ENCODE measurements at places on chromosomes 1 and 21. TPM values are rescaled to one million over a fixed set of nuclear protein-coding genes. Genes with fewer than 3 reads are reported as not detected.

- DNase-seq, result no peak
Observed at GRCh38 chr1:3022511-3022973, 1.3 kb downstream of the ACTRT2 start.

DNA sequence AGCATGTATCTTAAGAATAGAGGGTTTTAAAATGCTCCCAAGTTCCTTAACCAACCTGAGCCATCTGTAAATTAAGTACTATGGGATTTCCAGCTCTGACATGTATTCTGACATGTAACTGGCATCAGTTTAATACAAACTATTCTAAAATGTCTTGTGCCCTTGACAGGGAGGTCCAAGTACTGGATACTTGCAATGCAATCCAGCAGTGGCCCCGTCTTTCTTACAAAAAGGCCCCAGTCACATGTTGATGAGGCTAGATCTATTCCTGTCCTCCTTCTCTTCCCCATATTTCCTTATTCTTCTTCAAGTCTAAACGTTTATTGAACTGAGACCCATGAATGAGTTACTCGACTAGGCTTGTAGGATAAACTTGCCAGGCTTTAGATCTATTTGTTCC lies 46.4 kb downstream of the MRPL39 start:
- DNase-seq, result no peak

The OR2T29 gene
- not detected for polyA plus RNA-seq

The AZIN2 gene
- 8.8 TPM for polyA plus RNA-seq

DNA sequence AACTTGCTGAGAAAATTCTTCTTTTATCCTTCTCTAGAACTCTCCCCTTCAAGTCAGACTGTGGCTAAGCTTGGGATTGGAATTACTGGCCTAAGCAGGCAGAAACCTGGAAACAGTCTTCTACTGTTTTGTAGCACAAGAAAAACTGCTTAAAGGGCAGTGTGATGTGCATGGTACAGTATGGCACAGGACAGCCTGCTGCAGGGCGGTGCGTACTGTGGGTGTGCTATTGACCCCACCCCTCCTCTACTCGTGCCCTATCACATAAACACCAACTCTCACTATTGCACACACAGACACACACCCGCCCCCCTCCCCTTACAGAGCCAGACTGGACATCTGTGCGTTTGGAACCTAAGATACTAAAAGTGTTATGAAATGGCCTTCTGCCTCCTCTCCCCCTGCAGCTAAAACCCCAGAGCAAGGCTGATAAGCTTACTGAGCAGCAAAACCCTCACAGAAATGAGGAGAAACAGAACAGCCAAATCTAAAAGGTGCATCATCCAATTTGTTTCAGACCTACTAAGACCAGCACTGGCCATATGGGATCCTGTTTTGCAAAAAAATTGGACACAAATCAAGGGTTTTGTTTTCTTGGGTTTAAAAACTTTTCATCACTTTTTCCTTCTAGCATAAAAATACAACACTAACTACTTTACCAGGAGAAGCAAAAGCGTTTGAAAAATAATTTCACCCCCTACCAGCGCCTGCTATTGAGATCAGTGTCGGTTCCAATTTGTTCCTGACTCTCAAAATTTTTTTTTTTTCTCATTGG lies 355.8 kb upstream of the LYPLAL1 start:
- no peak for DNase-seq

The MRPL37 gene
- polyA plus RNA-seq, result 81.0 TPM

DNA sequence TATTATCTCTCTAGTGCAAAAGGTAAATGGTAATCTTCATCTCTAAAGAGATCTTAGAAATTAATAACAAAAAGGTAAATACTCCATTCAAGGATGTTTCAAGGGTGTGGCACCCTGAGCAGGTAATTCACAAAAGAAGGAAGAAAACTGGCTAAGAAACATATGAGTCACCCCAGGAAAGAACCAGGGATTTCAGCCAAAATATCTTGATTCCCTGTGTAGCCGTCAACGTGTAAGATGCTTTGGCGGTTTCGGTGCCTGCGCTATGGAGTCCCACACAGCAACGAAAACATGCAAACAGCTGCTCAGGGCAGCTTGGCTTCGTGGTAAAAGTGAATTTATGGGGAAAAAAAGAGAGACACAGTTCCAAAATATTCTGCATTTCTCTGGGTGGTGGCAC lies 3.7 kb downstream of the ITGB2 start:
- DNase-seq, result no peak

DNA sequence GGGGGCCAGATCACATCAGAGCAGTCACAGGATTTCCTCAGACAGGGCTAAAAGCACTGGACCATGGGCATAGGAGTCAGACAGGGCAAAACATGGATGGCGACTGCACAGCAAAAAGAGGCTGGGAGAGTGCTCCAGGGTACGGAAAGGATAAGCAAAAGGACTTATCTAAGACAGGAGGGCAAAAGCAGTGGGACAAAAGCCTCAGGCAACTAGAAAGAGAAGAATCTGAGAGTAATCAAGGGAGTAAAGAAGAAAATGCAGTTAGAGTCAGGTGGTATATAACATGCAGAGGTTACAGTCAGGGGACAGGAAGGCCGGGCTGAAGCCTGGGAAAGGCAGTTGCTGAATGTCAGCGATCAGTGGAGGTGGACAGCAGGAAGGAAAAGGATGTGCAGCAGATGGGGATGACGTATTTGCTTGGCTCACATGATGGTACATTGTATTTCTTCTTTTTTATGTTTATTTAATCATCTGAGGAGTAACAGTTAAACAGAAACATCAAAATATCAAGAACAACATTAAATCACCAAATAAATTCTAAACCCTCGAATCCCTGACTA lies 63.1 kb upstream of the CNN3 start:
- DNase-seq, result no peak

DNA sequence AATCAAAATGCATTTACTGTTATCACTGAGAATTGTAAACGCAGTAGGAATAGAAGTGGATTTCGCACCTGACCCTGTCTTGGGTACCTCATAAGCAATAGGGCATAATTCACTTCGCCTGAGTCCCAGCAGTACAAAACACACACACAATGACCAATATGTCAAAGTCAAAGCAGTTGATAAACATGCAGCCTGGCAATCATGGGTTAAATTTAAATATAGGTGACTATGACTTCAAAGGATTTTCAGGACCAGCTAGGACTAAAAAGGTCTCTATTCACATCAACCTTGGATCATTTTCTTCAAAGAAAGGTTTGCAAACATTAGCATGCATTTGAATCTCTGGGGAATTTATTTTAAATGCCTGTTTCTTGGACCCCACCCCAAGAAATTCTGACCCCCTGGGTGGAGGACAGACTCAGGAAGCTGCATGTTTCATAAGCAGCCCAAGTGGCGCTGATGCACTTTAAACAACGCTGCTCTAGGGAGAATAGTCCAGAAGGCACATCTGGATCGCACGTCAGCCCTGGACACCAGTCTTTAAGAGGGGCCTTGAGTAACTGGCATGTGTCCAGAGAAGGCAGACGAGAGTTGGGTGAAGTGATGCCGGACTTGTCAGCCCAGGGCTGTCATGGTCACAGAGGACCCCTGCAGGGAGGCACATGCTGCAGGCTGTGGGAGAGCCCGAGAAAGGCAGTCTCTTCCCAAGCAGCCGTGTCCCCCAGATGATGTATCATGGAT lies 55.7 kb upstream of the EFHD2 start:
- no peak for DNase-seq

GRCh38 chr1:230705289-230706019 lies 8.5 kb downstream of the AGT start:
- no peak for DNase-seq

- no peak for DNase-seq
Observed at GRCh38 chr1:69967245-69967766, 238.1 kb downstream of the LRRC40 start.

Data from left renal cortex interstitium (tissue), 4 donors.